ENCODE measurements at places on chromosomes 12 and 14.

DNA sequence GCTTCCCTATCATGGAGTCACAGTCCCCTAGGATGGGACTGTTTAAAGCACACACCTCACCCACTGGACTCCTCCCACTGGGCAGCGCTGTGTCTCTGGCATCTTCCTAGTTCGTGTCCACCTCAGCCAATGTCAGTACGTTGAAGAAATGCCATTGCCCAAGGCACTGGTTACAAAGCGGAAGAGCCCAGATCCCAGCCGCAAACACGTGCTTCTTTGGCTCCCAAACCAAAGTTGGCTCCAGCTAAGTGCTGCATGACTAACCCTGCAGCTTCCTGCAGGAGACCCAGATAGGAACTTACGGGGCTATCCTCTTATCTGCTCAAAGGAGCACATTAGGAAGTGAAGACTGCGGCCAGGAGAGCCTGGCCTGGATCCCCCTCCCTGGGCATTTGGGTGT is 9.3 kb downstream of the SYNE3 start:
- no peak for DNase-seq

GRCh38 chr12:15538881-15539280 is 216.6 kb downstream of the PTPRO start:
- no peak for DNase-seq

DNA sequence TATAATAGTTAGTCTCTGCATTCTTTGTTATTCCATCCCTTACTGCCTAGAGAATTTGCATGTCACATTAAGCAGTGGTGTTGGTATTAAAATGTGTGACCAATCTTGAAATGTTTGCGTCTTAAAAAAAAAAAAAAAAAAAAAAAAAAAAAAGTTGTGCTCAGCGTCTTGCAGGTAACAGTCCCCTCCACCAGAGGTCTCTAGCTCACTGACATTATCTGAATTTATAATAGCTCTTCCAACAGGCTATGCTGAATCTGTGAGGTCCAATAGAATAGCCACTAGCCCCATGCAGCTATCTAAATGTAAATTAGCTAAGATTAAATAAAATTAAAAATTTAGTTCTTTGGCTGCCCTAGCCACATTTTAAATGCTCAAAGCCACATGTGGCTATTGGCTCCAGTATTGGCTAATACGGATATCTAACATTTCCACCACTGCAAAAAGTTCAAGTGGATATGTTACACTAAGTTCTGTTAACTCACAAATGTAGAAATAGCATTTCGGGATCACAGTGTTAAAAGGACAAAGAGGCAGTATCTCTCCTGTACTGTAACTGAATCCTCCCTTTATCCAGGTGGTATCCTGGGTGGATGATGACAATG is 28.7 kb downstream of the NKX2-8 start:
- DNase-seq: no peak

DNA sequence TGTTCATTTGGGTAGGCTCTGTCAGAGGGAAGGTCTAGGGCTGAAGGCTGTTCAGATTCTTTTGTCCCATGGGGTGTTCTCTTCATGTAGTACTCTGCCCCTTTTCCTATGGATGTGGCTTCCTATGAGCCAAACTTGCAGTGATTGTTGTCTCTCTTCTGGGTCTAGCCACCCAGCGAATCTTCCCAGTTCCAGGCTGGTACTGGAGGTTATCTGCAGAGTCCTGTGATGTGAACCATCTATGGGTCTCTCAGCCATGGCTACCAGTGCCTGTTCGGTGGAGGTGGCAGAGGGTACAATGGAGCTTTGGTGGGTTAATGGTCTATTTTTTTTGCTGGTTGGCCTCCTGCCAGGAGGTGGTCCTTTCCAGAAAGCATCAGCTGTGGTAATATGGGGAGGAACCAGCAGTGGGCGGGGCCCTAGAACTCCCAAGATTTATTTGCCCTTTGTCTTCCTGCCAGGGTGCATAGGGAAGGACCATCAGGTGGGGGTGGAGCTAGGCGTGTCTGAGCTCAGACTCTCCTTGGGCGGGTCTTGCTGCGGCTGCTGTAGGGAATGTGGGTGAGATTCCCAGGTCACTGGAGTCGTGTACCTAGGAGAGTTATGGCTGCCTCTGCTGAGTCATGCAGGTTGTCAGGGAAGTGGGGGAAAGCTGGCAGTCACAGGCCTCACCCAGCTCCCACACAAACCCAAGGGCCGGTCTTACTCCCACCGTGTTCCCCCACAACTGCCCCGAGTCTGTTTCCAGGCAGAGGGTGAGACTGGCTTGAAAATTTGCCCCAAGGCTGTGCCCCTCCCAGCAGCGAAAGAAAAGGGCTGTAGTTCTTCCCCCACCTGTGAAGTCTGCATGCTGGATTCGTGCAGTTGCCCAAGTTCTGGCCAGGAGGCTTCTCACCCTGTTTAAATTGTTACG is 17.5 kb downstream of the MTRFR start:
- no peak for DNase-seq

Data from stimulated activated CD4-positive, alpha-beta T cell treated with anti-CD3 and anti-CD28 coated beads, Interleukin-1b, Interleukin-23, amount 100 ng/mL, for 48 hours (primary cell).